ENCODE measurements at places on chromosomes 5 and 9.

DNA sequence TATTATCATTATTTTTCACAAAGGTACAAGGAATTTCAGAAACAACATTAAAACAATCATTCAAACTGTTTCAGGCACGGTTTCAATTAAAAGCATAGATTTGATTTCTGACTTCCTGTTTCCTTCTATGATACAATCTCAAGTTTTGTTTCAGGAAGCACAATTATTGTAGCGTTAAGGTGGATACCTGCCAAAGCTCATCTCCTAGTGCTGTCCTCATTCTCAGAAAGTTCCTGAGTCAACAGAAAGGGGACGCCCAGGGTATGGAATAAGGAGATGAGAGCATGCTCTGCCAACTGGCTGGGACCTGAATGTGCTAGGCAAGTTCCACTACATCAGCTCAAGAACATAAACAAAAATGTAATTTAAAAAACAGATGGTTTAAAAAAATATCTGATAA is 2.0 kb upstream of the TRIM14 start:
- DNase-seq, result no peak

DNA sequence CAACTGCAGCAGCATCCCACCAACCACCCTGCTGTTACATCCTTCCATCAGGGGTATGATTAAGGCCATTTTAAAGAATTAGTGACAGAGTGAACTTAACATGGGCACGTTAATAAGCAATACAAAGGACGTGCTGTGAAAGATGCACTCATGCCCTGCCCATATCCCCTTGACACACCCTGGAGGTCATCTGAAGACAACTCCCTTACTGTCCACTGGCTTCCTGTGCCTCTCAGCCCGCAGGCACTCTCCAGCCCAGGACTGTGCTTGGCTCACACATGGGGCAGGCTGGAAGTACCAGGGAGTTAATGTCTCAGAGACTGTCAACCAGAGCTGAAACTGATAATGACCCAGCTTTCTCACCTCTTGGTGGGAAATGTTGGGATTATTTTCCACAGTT is 81.8 kb downstream of the TRIM36 start:
- no peak for DNase-seq

GRCh38 chr5:68428231-68428811 is 212.8 kb downstream of the PIK3R1 start:
- DNase-seq, result no peak

DNA sequence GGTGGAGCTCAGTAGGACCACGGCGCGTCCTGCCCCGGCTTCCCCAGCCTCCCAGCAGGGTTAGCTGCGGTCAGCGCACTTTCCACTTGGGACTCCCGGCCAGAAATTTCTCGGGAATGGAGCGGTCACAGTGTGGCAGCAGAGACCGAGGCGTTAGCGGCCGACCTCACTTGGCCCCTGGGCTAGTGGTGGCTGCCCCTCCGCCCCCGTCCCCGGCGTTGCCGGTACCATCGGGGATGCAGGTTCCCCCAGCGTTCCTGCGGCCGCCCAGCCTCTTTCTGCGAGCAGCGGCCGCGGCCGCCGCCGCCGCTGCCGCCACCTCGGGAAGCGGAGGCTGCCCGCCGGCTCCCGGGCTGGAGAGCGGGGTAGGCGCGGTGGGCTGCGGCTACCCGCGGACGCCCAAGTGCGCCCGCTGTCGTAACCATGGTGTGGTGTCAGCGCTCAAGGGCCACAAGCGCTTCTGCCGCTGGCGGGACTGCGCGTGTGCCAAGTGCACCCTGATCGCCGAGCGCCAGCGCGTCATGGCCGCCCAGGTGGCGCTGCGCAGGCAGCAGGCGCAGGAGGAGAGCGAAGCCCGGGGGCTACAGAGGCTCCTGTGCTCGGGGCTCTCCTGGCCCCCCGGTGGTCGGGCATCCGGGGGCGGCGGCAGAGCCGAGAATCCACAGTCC is 460 bp downstream of the DMRTA1 start:
- no peak for DNase-seq

- DNase-seq, result no peak
These were observed 327.1 kb upstream of the MPDZ start for GRCh38 chr9:13606586-13606985.

DNA sequence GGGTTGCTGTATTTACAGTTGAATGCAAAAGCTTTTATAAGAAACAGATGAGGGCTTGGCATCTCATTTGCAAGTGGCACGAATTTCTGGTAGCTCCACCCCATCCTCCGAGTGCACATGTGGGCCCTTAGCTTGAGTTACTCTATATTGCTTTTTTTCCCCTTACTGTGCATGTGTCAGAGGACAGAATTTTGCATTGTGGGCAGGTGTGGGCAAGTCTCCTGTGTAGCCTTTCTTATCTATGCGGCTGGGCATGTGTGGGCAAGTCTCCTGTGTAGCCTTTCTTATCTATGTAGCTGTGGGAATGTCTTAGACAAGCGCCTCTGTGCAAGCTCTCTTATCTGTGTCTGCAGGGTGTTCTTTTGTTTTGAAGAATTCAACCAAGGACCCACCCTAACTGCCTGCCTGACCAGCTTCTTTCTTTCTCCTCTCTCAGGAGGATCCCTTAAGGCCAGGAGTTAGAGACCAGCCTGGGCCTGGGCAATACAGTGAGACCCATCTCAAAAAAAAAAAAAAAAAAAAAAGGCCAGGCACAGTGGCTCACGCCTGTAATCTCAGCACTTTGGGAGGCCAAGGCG is 34.1 kb upstream of the SIL1 start:
- no peak for DNase-seq

GRCh38 chr5:149646564-149646963 is 65.3 kb downstream of the ARHGEF37 start:
- DNase-seq, result peak; percentile 49

- DNase-seq, result no peak
These were observed 10.1 kb downstream of the TLR4 start for GRCh38 chr9:117714282-117714681.

DNA sequence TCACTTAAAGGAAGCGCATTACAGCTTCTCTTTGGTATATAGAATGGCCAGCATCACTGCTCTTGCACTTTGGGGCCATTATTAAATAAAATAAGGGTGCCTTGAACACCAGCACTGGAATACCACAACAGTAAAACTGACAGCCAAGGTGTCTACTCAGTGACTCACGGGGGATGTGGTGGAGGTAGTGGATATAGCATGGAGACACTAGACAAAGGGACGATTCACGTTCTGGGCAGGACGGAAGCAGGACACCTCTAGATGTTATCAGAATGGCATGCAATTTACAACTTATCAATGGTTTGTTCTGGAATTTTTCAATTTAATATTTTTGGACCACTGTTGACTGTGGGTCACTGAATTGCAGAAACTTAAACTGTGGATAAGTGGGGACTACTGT is 32.9 kb upstream of the PDE8B start:
- no peak for DNase-seq

GRCh38 chr9:133701981-133702797 is 36.0 kb downstream of the SARDH start:
- peak; percentile 38 for DNase-seq

DNA sequence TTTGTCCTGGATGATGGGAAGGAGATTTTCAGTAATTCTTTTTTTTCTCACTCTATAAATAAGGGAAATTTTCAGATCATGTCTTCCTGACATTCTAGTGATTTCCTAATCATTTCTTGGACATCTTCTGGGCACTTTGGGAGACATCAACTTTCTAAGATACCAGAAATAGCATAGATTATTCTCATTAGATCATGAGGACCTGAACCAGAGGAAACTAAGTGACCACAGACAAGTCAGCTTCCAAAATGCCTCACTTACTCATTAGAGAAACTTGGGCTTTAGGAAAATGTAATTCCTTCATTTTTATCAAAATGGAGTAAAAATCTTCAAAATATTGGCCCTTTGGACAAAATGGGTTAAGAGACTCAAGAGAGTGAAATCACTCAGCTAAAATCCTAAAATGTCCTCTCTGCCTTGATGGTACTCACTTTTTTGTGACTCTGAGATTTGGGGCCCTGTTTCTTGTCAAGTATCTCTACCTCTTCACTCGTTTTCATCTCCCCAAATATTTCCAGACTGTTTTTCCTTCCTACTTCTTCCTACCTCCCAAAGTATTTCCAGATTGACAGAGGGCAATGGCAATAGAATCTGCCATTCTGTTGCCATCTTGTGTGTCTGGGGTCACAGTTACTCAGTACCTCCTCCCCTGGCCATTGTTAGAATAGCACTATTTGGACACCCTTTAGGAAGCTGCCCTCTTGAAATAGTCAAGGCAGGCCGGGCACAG is 194.5 kb downstream of the NR3C1 start:
- no peak for DNase-seq

Measured in activated CD8-positive, alpha-beta memory T cell treated with anti-CD3 and anti-CD28 coated beads for 1 hour (primary cell).